Stimulated activated CD4-positive, alpha-beta T cell treated with anti-CD3 and anti-CD28 coated beads, Interleukin-15, amount 100 ng/mL, for 48 hours (primary cell): ENCODE measurements at places on chromosomes 6 and 20.

DNA sequence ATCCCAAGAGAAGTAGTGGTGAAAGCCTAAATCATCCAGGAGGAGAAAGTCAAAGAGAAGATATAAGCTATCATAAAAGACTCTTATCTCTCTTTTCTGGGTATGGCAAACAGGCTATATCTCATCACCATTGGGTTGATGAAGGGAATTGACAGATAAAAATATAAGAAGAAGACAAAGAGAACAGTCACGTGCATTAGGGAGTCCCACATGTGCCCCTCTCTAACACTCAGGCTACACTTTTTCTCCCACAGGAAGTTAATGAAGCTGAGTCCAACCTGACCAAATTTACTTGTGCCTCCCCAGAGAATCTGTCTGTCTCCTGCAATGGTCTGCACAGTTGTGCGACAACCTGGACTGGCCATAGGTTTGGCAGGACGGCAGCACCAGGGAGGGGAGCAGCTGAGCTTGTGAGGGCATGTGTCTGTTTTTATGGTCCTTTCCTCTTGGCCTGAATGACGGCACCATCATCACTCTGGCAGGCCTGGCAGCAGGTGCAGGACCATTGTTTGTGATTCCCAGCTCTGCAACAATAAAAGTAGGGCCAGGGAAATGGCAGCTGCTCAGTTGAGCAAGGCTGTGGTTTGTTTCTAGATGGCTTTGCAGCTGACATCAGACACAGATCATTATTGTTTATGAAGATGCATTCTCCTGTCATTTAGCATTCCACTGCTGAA is 144.5 kb upstream of the MCHR2 start:
- DNase-seq: no peak

- no peak for DNase-seq
Observed at GRCh38 chr6:111710439-111710838, 104.8 kb upstream of the TRAF3IP2 start.

GRCh38 chr20:50373674-50374286 is 136.4 kb upstream of the PTPN1 start:
- DNase-seq: no peak

DNA sequence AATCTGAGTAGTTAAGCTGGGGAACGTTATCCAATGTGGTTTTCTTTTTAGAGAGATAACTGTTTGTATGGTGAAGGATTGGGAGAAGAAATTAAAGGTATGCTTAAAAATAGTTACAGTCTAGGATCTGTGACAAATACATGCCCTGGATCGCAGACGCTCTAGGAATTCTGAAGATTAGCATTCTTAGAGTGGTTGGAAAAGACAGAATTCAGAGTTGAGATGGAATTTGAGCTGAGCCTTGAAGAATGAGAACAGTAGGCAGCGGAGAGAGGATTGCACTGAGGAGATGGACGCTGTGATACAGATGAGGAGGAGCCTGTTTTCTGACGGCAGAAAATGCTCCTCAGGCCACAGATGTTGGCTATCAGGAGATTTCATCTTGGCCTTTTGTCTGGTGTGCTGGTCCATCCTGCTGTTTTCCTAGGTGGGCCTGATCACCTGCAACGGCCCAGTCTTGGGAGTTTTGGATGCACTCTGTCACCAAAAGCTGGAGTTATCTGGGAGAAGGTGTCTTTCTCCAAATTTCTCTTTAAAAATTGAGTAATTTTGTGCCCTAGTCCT is 48.3 kb upstream of the KIF25 start:
- no peak for DNase-seq

GRCh38 chr6:7992002-7992815 is 72.0 kb downstream of the BLOC1S5 start:
- no peak for DNase-seq

GRCh38 chr20:31673435-31673834 is 35.7 kb downstream of the COX4I2 start:
- DNase-seq: no peak

GRCh38 chr6:160252073-160252813 is 6.4 kb downstream of the SLC22A2 start:
- DNase-seq: no peak

DNA sequence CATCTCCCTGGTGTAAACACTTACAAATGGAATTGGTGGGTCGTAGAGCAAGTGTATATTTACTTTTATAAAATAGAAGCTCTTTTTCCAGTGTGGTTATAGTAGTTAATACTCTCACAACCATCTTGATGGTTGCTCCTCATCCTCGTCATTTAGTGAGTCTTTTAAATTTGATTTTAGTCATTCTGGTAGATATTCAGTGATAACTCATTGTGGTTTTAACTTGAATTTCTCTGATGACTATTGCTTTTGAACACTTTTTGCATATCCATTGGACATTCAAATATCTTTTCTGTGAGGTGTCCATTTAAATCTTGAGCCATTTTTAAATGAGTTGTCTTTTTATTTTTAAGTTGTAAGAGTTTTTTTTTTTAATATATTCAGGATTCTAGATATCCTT is 189.2 kb upstream of the PHACTR1 start:
- no peak for DNase-seq

GRCh38 chr20:3935956-3936340 is 46.8 kb downstream of the PANK2 start:
- DNase-seq: no peak

DNA sequence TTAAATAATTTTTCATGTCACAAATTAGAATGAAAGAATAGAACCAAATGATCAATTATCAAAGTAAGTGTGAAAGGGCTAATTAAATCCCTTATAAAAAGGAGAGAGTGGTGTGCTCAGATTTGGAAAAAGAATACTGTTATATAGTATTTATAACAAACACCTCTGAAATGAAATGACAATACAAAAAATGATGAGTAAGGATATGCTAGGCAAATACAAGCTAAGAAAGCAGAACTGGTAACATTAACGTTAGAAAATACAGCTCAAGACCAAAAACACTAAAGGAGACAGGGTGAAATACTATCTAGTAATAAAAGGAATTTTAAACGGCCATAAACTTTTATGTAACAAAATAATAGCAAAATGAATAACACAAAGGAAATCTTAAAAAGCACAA is 324.2 kb upstream of the RUNX2 start:
- DNase-seq: no peak

DNA sequence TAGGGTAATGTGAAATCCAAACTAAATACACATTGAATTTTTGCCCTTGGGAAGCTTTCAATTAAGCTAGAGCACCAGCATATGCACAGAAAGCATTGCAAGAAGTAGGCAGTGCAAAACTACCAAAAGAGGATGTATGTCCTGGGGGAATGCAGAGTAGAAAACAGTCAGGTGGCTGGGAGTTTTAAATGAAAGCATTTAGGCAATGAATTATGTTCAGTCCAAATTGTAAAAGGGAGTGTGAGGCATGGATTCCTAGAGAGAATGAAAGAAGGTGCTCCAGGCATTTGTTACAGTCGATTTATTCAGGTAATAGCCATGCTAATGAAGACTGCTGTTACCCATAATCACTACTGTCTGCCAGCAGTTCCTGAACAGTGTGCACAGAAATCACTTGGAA is 604.1 kb upstream of the POU3F2 start:
- DNase-seq: no peak

DNA sequence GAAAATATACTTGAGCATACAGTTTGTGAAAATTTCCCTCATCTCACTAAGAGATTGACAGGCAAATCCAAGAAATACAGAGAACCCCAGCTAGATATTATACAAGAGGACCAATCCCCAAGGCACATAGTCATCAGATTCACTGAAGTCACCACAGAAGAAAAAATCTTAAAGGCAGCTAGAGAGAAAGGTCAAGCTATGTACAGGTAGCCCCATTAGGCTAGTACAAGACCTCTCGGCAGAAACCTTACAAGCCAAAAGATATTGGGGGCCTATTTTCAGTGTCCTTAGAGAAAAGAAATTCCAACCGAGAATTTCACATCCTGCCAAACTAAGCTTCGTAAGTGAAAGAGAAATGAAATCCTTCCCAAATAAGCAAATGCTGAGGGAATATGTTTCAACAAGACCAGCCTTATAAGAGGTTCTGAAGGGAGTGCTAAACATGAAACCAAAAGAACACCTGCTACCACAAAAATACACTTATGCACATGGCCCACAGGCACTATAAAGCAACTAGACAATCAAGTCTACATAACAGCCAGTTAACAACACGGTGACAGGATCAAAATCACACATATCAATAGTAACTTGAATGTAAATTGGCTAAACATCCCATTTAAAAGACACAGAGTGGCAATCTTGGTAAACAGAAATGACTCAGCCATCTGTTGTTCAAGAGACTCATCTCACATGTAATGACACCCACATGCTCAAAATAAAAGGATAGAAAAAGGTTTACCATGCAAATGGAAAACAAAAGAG is 96.3 kb downstream of the FHL5 start:
- DNase-seq: no peak

DNA sequence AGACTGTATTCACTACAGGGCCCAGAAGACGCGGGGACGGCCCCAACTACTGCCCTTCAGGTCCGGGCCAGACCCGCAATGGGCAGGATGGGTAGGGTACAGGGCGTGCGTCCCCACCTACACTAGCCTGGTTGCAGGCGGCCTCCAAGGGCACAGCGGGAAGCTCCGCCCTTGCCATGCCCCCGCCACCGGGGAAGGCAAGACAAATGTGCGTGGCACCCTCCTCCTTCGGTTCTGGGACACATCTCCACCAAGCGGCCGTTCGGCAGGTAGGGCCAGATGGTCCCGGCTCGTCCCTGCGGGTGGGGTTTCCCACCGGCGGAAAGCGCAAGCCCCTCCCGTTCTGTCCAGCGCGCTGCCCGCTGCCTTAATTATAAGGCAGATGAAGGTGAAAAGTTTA is 5.6 kb downstream of the NXT1 start:
- no peak for DNase-seq

GRCh38 chr6:27066381-27066780 is 181.1 kb upstream of the PRSS16 start:
- no peak for DNase-seq

DNA sequence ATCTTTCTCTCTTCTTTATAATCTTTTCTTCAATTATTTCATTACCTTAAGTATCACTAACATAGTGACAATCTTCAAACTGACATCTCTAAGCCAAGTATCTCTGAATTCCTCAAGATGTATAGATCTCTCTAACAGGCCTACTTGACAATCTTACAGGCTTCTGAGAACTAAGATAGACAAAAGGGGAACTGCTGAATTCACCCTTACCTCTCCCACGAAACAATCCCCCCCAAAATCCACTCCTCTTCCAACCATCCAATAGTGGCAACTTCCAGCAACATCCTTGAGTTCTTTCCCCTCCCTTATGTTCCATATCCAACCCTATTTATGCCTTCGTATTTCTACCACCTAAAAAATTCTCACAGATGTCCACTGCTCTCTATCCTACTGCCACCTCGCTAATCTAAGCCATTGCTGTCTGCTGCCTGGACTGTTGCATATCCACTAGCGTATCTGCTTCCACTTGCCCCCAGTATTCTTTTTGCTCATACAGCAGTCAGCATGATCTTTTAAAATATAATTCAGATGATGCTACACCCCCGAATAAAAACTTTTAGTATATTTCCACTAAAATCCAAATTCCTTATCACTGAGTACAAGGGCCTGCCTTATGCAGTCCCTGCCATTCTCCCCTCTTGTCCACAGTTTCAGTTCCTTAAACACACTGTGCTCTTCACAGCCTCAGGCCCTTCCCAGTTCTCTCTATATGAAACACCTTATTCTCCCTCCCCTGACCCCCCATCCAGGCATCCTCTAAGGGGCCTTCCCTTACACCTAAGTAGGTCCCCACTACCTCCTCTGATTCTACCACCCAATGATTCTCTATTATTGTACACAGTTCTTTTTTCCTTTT is 8.0 kb downstream of the REPS1 start:
- DNase-seq: no peak

DNA sequence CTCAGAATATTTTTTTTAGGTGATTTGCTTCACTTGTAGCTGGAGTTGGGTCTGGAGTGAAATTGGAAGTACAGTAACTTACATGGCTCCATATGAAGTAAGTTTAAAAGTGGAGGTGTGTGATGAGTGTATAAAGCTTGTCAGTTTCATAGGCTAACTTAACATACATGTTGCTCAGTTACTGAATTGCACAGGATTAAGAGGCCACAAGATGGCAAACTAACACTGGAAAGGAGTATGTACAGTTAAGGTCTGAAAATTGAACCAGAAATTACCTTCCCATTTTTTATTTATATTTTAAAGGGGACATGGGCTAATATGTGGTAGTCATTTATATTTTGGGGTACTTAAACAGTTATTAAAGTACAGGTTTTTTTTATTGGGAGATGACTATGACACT is 45.3 kb upstream of the SMIM8 start:
- DNase-seq: no peak

DNA sequence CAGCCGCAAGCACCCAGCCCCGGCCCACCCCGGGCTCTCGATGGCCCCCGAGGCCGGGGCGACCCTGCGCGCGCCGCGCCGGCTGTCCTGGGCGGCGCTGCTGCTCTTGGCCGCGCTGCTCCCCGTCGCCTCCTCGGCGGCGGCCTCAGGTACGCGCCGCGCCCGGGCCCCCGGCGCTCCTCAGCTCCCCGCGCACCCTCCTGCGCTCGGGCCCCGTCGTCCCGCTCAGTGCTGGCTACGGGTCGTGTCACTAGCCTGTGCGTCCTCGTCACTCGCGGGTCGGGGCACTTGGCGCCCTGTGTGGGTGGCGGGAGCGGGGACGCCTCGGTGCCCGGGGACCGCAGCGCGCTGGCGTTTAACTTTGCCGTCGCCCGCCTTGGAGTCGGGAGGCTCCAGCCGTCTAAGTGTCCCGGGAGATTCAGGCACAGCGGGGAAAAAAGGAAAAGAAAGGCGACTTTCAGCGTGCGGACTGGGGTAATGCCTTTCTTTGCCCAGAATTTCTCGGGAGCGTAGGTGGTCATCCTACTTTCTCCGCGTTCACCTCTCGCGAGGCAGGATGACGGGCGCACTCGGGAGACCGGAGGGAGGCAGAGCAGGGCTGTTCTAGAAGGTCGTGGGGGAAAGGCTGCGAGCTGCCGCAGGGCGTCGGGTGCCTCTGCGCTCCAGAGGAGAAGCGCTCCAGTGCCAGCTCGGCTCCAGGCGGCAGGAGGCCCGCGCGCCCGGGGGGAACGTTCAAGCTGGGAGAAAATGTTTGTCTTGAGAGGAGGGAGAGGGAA is 545 bp downstream of the FNDC1 start:
- no peak for DNase-seq

DNA sequence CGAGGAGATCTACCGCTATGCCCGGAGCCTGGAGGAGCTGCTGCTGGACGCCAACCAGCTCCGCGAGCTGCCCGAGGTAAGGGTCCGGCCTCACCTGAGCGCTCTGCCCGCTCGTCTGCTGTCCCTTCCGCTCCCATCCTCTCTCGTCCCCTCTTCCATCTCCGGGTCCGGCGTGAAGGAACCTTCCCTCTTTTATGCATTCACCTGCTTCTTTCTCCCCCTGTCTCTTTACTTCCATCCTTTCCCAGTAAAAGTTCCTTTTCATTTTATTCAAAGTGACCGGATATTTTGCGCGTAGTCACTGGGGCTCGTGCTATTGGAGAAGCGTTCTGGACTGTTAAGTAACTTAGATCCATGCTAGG is 516 bp downstream of the LRRC1 start:
- no peak for DNase-seq

DNA sequence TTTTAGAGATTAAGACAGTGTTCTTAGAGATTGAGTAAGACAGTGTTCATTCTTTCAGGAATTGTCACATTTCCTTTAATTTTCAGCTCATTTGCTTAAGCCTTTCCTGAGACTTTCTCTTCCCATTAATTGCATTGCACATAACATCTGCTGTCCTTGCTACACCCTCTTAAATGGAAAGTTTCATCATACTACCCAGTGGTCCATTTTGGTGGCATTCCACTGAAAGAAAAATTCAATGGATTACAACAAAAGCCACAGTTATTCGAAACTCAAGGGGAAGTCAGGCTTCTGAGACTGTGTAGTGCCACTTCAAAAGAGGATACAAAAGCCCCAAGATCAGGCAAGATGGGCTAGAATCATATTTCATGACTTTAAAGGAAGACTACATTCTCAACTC is 64.0 kb downstream of the RSPO3 start:
- DNase-seq: no peak

- no peak for DNase-seq
Observed at GRCh38 chr6:45690846-45691245, 313.1 kb upstream of the SUPT3H start.
